ENCODE measurements at places on chromosomes 4 and X. TPM values are rescaled to one million over a fixed set of nuclear protein-coding genes. Genes with fewer than 3 reads are reported as not detected.

GRCh38 chrX:23802431-23802830, 19.5 kb downstream of the SAT1 start:
- H3K27ac ChIP-seq: no peak overlapping the region
- peaks cover 10% of the 10 kb centered on the region for H3K4me1 ChIP-seq
- H3K27me3 ChIP-seq: no peaks in the 10 kb centered on the region

Gene TEX13B
- total RNA-seq: not detected

- no peak for DNase-seq
- no peaks in the 10 kb centered on the region for H3K36me3 ChIP-seq
- H3K4me1 ChIP-seq: peaks cover 15% of the 10 kb centered on the region
- H3K27me3 ChIP-seq: no peaks in the 10 kb centered on the region
- H3K27ac ChIP-seq: no peak overlapping the region
- no peak overlapping the region for H3K4me3 ChIP-seq
Measured at GRCh38 chr4:6777636-6778281, 4.8 kb upstream of the KIAA0232 start.

Gene PRDM8
- total RNA-seq: 1.5 TPM

DNA sequence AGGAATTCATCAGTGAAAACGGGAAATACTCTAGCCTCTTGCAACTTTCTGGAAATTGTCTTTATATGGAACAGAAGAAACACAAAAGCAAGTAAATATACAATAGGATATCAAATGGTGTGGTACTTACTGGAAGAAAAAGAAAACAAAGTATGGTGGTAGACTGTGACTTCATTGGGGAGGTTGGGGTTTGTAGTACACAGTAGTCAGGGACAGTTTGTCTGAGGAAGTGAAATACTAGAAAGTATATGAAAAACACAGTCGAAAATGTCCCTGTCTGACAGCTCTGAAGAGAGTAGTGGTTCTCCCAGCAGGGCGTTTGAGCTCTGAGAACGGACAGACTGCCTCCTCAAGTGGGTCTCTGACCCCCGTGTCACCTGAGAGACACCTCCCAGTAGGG, 390.0 kb upstream of the NWD2 start:
- H3K27me3 ChIP-seq: no peaks in the 10 kb centered on the region
- no peaks in the 10 kb centered on the region for H3K4me1 ChIP-seq
- no peak for DNase-seq
- H3K4me3 ChIP-seq: no peak overlapping the region

DNA sequence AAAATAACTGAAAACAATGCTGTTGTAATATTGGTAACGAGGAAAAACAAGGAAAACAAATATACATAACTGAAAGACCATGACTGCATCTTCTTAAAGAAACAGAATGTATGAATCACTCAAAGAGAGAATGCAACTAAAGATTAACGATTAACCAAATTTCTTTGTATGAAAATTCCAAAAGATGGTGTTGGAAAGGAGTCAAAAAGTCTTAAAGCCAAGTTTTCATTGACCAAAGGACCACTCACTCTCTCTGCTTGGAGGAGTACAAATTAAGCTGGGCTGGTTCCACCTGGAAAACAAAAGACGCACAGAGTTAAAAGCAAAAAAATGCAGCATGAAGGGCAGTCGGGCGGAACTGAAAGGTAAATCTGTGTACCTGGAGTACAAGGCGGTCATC, 1.8 kb downstream of the DCAF12L1 start:
- H3K27ac ChIP-seq: no peak overlapping the region
- no peaks in the 10 kb centered on the region for H3K36me3 ChIP-seq
- DNase-seq: no peak

Gene LRCH2
- 17.9 TPM for total RNA-seq

DNA sequence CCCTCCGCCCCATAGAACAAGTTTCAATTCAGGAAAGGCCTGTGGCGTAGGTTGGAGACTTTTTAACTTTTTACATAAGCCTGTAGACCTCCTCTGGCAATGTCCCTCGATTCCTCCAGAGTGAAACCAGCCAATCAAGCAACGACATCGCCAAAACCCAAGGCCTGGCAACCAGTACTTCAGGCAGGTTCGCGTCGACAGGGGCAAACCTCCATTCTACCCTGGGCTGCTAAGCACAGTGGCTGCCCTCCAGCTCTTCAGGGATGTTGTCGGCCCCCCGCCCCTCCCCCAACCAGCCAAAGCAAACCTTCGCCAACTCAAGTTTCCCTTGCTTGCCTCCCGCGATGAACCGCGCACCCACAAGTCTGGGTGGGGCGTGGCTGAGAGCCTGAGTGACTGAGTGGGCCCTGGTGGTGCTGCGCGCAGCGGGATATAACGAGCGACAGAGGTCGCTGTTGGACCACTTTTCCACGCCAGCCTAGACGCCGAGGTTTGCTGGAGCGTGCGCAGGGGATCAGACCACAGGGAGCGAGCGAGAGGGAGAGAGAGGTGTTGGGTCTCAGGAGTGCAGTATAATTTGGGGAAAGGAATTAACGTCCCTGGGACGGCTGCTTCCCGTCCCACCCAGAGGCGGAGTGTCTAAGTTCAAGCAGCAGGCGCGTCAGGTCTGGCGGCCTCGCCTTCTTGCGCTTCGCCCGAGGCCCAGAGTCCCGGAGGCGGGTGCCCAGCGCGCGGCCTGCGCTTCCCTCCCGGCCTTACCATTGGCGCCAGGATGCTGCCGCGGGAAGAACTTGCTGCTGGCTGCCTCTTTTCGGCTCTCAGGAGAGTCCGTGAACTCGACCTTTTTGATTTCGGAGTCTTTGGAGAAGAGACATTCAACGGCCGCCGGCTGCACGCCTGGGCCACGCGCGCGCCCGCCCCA, 9.0 kb upstream of the PITX2 start:
- no peaks in the 10 kb centered on the region for H3K4me1 ChIP-seq
- peaks cover 65% of the 10 kb centered on the region for H3K36me3 ChIP-seq
- H3K27me3 ChIP-seq: no peaks in the 10 kb centered on the region

Gene GPRASP2
- total RNA-seq: 7.4 TPM

Gene NMU
- total RNA-seq: 8.6 TPM

Gene RASSF6
- total RNA-seq: 0.08 TPM

DNA sequence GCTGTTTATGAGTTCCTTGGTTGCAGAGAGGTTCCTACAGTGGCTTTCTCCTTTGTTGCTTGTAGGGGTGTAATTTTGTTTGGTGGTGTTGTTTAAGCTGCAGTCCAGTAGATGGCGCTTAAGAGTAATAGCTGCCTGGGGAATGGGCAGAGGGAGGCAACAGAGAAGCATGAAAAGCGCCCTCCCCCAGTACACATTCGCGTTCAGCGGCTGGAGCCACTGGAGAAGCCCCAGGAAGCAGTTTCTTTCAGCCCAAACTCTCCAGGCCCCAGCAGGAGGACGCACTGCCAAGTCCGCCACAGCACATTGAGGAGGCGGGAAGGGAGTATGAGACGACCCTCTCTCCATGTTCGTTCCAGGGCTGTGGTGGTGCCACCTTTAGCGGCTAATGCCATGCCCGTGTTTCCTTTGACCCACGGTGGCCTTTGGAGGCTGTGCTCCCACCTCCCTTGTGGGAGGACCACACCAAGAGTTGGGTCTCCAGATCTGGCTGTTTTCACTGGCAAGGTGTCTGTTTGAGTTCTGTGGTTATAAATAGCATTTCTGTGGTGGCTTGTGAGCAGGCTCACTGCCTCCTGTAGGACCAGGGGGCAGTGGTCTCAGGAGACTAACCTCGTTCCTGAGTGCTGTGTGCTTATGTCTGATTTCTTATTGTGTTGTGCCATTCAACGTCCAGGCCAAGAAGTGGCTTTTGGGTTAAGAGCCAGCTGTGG, 252.3 kb downstream of the ARHGAP10 start:
- peak; percentile 21 for DNase-seq
- H3K27ac ChIP-seq: no peak overlapping the region
- no peak overlapping the region for H3K4me3 ChIP-seq
- H3K27me3 ChIP-seq: no peaks in the 10 kb centered on the region
- no peaks in the 10 kb centered on the region for H3K36me3 ChIP-seq
- no peaks in the 10 kb centered on the region for H3K4me1 ChIP-seq

Gene KLHL4
- 0.20 TPM for total RNA-seq

- H3K36me3 ChIP-seq: peaks cover 63% of the 10 kb centered on the region
- H3K4me3 ChIP-seq: no peak overlapping the region
- DNase-seq: peak; percentile 38
- no peak overlapping the region for H3K27ac ChIP-seq
- H3K27me3 ChIP-seq: no peaks in the 10 kb centered on the region
Measured at GRCh38 chr4:102610007-102610406, 108.8 kb downstream of the NFKB1 start.

GRCh38 chr4:137532869-137533236, 559 bp upstream of the PCDH18 start:
- H3K4me1 ChIP-seq: 0 out of 2 replicates have a peak, but pooled peaks cover 3% of the 10 kb centered on the region
- peak overlapping the region; percentile 64 for H3K27ac ChIP-seq
- no peaks in the 10 kb centered on the region for H3K27me3 ChIP-seq
- DNase-seq: no peak
- peak overlapping the region; percentile 66 for H3K4me3 ChIP-seq
- no peaks in the 10 kb centered on the region for H3K36me3 ChIP-seq

- H3K4me3 ChIP-seq: no peak overlapping the region
- H3K27me3 ChIP-seq: no peaks in the 10 kb centered on the region
- no peak overlapping the region for H3K27ac ChIP-seq
- H3K4me1 ChIP-seq: no peaks in the 10 kb centered on the region
- H3K36me3 ChIP-seq: no peaks in the 10 kb centered on the region
Measured at GRCh38 chr4:22897520-22898108, 204.9 kb downstream of the GBA3 start.

- peaks cover 11% of the 10 kb centered on the region for H3K4me1 ChIP-seq
- DNase-seq: no peak
- no peaks in the 10 kb centered on the region for H3K27me3 ChIP-seq
- H3K27ac ChIP-seq: no peak overlapping the region
- no peak overlapping the region for H3K4me3 ChIP-seq
Measured at GRCh38 chr4:140243278-140243753, 89.3 kb upstream of the MAML3 start.

DNA sequence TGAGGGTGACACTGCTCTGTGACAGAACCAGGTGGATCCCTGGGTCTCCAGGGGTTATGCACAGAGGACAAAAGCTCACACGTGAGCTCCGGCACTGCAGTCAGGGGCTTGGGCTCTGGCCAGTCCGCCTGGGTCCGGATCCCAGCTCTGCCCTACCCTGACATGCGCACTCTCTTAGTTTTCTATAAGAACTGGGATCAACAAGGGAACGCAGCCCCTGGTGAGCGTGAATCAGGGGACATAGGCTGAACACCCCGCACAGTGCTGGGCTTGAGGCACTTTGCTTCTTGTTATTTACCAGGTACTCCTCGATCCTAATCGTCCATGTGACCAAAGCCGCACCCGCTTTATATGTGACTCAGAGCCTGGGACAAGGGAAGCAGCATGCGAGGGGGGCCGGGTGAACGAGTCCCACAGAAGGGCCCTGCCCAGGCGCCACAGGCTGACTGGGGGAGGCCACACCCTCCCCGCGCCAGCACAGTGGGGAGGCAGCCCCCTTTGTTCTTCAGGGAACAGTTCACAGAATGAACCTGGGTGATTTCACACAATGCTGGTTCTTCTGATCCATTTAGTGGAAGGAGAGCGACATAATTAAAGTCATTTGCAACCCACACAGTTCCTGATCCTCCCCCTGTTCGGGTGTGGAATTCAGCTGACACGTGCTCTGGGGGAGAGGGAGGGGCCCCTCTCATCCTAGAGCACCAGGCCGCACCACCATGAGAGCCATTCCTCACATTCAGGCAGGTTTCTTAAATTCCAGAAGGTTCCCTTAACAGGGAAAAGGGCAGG, 55.5 kb downstream of the WFS1 start:
- no peaks in the 10 kb centered on the region for H3K4me1 ChIP-seq
- peaks cover 13% of the 10 kb centered on the region for H3K27me3 ChIP-seq
- DNase-seq: no peak
- no peak overlapping the region for H3K27ac ChIP-seq
- no peaks in the 10 kb centered on the region for H3K36me3 ChIP-seq
- H3K4me3 ChIP-seq: no peak overlapping the region

GRCh38 chr4:170270628-170271027, 180.9 kb upstream of the AADAT start:
- H3K4me1 ChIP-seq: no peaks in the 10 kb centered on the region
- H3K4me3 ChIP-seq: no peak overlapping the region
- no peak overlapping the region for H3K27ac ChIP-seq
- H3K27me3 ChIP-seq: no peaks in the 10 kb centered on the region

- no peak overlapping the region for H3K4me3 ChIP-seq
- no peak for DNase-seq
- H3K4me1 ChIP-seq: 0 out of 2 replicates have a peak, but pooled peaks cover 3% of the 10 kb centered on the region
- no peaks in the 10 kb centered on the region for H3K27me3 ChIP-seq
- no peaks in the 10 kb centered on the region for H3K36me3 ChIP-seq
Measured at GRCh38 chr4:112726041-112726440, 89.1 kb downstream of the LARP7 start.

Gene HMX1
- total RNA-seq: not detected

GRCh38 chr4:132056496-132056895, 1092.6 kb upstream of the PCDH10 start:
- no peak overlapping the region for H3K27ac ChIP-seq
- H3K4me3 ChIP-seq: no peak overlapping the region

- no peaks in the 10 kb centered on the region for H3K27me3 ChIP-seq
- H3K36me3 ChIP-seq: no peaks in the 10 kb centered on the region
- no peak for DNase-seq
- H3K4me3 ChIP-seq: no peak overlapping the region
- no peak overlapping the region for H3K27ac ChIP-seq
- 0 out of 2 replicates have a peak, but pooled peaks cover 1% of the 10 kb centered on the region for H3K4me1 ChIP-seq
Measured at GRCh38 chr4:55554453-55555030, 7.8 kb upstream of the CLOCK start.

DNA sequence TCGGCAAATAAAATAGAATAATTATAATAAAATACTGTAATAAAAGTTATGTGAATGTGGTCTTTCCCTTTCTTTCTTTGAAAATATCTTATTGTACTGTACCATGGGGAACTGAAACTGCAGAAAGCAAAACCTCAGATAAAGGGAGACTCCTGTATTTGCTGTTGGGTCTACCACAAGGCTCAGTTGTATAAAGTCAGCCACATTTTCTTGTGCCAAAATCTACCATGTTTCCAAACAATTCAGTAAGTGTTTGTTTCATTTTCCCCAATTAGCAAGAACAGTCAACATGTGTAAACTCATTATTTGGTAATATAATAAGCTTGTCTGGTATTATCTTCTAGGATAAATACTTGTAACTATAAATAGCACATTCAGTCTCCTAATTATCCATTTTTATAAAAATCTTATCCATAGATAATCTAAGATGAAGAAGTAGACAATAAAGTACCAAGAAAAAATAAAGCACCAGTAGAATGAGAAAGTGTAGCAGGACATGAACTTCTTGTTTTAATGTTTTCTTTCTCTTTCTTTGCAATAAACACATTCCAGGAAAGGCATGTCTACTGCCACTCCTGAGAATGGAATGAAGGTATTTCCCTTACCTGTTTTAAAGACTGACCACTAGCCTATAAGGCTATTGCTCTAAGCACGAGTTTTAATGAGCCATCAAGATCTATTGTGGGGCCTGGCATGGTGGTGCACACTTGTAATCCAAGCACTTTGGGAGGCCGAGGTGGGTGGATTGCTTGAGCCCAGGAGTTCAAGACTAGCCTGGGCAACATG, 15.0 kb upstream of the OTUD4 start:
- no peaks in the 10 kb centered on the region for H3K27me3 ChIP-seq
- no peaks in the 10 kb centered on the region for H3K36me3 ChIP-seq
- no peaks in the 10 kb centered on the region for H3K4me1 ChIP-seq
- no peak overlapping the region for H3K27ac ChIP-seq
- no peak for DNase-seq

All from SJCRH30 (cell line).